ENCODE measurements at places on chromosomes 11 and 22.

- no peak for DNase-seq
Measured at GRCh38 chr11:10659339-10660216, 34.0 kb downstream of the IRAG1 start.

- DNase-seq: no peak
Measured at GRCh38 chr22:49372111-49372529, 455.6 kb downstream of the BRD1 start.

DNA sequence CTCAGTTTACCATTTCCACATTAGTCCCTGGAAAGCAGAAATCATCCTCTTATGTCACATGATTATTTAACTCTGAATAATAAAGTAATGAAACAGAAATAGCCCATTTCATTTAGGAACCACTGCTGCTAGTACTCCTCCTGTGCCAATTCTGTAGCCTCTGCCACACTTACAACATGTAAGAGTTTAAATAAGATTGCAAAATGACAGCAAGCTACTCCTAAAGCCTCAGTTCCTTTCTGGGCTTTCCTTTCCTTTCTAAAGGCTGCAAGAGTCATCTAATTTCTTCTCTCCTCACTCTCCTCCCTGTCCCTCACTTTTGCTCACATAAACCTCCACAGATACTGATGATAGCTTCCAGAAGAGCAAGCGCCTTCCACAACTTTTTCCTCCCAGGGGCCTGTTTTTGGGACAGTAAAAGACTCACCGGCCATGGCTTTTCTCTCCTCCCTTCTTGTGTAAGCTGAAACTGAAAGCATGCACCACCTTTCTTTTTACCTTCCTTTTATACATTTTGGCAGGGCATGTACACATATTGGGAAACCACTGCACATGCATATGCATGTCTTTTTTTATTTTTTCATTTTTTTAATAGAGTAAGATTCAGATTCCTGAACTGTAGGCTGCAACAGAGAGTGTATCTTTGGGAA, 38.5 kb downstream of the CARD18 start:
- DNase-seq: no peak

DNA sequence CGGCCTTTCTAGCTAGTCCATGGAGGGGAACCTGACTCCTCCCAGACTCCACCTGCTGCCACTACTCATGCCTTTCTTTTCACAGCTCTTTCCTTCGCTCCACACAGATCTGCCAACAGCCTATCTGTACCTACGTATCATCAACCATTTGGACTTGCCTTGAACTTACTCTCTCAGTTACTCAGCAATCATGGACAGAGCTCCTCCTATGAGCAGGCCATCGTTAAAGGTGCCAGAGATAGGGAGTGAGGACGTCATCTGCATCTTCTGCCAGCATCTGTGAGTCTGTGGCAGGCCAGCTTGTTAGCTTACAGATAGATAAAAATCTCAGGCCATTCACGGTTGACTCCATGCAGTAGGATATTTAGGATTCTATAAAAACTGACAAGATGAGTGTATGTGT, 162.9 kb upstream of the ZBED5 start:
- no peak for DNase-seq

GRCh38 chr22:42389143-42389542, 43.1 kb downstream of the NFAM1 start:
- peak; percentile 30 for DNase-seq

- no peak for DNase-seq
Measured at GRCh38 chr11:115267871-115268270, 236.3 kb downstream of the CADM1 start.

DNA sequence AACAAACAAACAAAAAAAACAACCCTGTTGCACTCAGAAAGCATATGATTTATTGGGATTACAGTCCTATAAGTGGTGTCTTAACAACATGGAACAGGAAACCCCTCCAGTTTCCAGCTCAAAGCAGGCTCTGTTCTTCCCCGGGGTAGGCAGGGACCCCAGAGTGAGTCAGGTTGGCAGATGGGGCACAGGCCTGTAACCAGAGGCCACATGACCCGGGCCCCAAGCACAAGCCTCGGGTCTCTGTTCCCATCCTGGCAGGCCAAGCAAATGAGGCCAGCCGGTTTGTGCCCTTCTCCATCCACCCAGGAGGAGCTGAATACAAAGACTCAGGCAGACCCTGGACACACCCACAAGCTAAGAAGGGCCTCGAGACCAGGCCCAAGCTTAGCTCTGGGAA, 75.8 kb downstream of the NAT10 start:
- DNase-seq: no peak

DNA sequence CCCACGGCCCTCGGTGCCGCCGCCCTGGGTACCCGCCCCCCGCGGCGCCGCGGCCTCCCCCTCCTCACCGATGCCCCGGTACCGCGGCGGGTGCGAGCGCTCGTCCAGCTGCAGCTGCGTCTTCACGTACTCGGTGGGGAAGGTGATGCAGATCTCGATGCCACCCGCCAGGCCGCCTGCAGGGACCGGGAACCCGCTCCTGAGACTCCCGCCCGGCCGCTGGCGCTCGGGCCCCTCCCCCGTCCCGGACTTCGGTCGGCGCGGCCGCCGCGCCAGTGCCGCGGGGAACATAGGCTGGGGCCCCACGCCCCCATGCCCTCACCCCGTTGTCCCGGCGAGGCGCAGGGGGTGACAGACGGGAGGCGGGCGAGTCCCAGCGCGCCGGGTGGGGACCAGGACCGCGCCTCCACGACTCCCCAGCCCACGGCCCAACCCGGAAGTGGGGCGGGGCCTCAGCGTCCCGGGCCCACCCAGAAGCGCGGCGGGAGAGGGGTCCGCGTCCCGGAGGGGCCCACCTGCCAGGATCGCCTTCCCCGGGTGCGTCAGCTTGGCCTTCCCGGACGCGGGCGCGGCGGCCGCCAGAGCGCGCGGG, 375 bp downstream of the SLC25A1 start:
- peak; percentile 60 for DNase-seq

- peak; percentile 6 for DNase-seq
Measured at GRCh38 chr11:86632499-86633269, 39.7 kb downstream of the ME3 start.

GRCh38 chr22:42357221-42357620, 75.0 kb downstream of the NFAM1 start:
- no peak for DNase-seq

GRCh38 chr11:2708151-2708581, 8.4 kb upstream of the KCNQ1OT1 start:
- no peak for DNase-seq

- no peak for DNase-seq
Measured at GRCh38 chr22:45072322-45072903, 62.6 kb upstream of the PHF21B start.

- DNase-seq: no peak
Measured at GRCh38 chr22:19480789-19481188, 1.1 kb downstream of the CDC45 start.

DNA sequence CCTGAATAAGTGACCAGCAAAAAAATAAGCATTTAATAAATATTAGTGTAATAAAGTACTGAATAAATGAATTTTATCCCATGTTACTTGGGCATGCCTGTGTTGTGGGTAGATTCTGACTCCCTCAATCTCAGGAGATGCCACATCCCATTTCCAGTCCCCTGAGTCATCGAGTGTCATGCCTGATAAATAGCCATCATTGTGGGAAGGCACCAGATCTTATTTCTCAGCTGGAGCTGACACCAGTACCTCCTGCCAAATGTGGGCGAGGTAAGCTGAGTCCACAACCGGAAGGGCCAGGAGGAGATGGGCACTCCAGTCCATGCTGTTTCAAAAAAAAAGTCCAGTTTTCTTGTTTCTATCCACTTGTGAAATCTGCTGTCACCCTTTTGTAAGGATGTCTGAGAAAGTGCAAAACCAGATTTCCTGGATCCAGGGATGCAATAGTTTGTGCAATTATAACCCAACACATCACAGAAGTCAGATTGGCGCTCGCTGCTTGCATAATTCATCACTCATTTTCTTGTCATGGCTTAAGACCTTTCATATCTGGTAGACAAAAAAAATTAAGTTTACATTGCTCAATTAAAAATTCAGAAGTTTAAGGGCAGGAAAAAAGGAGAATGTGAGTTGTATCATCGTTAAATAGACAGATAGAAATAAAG, 311.6 kb downstream of the MIAT start:
- no peak for DNase-seq

- DNase-seq: no peak
Measured at GRCh38 chr11:130020323-130020722, 17.7 kb upstream of the PRDM10 start.

- DNase-seq: no peak
Measured at GRCh38 chr22:26762503-26763472, 105.4 kb downstream of the MIAT start.

GRCh38 chr11:19187114-19187832, 14.5 kb downstream of the CSRP3 start:
- DNase-seq: no peak

GRCh38 chr11:120108785-120109168, 29.1 kb downstream of the TRIM29 start:
- no peak for DNase-seq

GRCh38 chr11:120532832-120533196, 21.3 kb downstream of the GRIK4 start:
- no peak for DNase-seq

- no peak for DNase-seq
Measured at GRCh38 chr11:74783241-74783871, 34.7 kb downstream of the RNF169 start.

DNA sequence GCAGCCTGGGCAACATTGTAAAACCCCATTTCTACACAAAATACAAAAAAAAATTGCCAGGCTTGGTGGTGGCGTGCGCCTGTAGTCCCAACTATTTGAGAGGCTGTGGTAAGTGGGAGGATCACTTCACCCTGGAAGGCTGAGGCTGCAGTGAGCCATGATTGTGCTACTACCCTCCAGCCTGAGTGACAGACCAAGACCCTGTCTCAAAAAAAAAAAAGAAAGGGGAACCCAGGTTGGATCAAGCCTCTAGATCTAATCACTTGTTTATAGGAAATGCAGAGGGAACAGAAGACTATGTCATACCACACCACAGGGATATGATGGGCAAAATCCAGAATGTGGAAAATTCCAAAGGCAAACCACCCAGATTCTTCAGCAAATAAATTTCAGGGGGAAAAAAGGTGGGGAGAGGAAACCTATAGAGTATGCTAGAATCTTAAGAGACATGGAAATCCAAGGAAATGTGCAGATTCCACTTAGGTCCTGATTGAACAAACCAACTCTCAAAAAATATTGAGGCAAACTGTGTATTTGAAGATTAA, 16.5 kb upstream of the MALAT1 start:
- no peak for DNase-seq

DNA sequence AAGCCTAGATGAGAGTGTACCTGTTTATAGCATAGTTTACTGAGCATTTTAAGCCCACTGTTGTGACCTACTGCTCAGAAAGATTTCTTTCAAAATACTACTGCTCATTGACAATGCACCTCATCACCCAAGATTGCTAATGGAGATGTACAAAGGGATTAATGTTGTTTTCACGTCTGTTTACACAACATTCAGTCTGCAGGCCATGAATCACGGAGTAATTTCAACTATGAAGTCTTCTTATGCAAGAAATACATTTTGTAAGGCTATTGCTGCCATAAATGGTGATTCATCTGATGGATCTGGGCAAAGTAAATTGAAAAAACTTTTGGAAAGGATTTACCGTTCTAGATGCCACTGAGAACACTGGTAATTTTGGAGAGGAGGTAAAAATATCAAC, 112.9 kb downstream of the KIF18A start:
- no peak for DNase-seq

GRCh38 chr11:120977266-120978137, 46.4 kb upstream of the TBCEL start:
- no peak for DNase-seq
